Caudate nucleus (tissue), 63 donors: ENCODE measurements at places on chromosomes 13 and 19.

GRCh38 chr13:29936051-29936813 is 85.8 kb upstream of the UBL3 start:
- no peak for DNase-seq

GRCh38 chr13:36919833-36920615 is at the start of gene SMAD9:
SMAD9 (minus strand) TSS chr13:36920238; CDS start chr13:36879689, 40,549 bp downstream.
- peak; percentile 21 for DNase-seq

DNA sequence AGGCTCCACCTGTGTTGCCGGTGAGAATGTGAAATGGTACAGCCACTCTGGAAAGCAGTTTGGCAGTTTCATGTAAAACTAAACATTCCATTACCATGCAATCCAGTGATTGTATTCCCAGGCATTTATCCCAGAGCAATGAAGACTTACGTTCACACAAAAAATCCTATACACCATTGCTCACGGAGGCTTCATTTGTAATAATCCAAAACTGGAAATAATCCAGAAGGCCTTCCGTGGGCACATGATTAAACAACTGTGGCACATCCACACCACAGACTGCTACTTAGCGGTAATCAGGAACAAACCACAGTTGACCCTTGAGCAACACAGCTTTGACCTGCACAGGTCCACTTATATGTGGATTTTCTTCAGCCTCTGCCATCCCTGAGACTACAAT is 339.7 kb downstream of the MTUS2 start:
- DNase-seq: no peak

DNA sequence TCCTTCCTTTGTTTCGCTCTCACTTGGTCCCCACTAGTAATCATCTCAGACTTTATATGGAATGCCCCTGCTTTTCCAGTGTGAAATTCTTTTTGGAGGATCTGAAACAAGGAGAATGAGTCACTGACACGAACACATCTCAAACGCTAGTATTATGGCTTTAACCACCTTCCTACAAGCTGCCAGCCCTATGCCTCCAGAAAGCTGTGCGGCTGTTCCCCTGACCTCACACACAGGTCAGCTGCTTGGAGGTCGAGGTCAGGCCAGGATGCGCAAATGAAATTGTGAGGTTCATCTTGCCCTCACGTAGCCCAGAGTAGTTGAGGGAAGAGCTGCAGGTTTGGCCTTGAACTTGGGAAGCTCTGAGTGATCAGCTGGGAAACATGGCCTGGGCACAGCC is 449.8 kb downstream of the FGF9 start:
- no peak for DNase-seq

- no peak for DNase-seq
Observed at GRCh38 chr13:65929436-65929835, 1300.7 kb downstream of the PCDH9 start.

DNA sequence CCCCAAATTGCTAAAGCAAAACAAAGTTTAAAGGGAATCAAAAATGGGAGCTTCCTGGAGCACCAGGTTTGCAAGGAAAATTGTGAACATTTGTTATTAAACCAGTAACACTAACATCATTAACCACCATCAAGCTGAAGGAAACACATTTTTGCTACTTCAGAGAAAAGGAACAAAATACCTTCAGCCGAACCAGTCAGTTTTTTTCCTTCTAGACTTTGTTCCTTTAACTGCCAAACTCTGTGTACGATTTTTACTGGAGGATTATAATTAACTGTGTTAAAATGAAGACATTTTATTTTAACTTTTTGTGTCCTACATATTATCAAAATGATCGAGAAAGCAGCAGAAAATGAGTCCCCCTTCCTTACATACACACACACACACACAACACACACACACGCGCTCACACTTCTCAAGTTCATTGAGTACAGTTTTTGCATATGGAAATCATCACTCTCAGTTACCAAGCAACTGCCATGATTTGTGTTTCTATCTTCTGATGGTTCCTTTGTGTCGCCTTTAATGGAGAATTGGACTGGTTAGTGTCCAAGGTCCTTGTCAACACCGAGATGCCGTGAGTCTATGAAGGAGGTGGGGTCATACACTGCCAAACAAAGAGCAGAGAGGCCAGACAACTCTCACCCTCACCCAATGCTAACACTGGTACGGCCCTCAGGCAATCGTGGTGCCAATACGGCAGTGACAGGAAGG is 9.8 kb upstream of the SERP2 start:
- no peak for DNase-seq

GRCh38 chr19:58450856-58451357 is 515 bp upstream of the ZNF324B start:
- DNase-seq: no peak

DNA sequence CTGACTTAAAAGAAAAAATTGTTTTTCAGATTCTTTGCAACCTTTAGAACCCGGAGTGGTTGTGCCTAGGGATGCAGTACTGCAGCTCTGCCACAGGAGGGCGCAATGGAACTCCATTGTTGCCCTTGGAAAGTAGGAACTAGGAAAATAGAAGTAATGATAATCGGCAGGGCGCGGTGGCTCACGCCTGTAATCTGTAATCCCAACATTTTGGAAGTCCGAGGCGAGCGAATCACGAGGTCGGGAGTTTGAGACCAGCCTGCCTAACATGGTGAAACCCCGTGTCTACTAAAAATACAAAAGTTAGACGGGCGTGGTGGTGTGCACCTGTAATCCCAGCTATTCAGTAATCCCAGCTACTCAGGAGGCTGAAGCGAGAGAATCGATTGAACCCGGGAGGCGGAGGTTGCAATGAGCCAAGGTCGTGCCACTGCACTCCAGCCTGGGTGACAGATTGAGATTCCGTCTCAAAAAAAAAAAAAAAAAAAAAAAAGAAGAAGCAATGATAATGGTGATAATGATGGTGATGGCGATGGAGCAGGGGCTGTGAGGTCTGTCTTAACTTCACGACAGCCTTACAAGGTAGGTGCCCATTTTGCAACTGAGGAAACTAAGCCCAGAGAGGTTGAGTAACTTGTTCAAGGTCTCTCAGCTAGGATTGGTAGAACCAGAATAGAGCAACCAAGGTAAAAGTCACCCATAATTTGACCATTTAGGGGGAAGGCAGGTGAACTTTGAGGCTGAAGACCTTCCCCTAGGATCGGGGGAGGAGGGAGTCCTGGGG is 5.5 kb upstream of the ADAMTS10 start:
- DNase-seq: no peak

DNA sequence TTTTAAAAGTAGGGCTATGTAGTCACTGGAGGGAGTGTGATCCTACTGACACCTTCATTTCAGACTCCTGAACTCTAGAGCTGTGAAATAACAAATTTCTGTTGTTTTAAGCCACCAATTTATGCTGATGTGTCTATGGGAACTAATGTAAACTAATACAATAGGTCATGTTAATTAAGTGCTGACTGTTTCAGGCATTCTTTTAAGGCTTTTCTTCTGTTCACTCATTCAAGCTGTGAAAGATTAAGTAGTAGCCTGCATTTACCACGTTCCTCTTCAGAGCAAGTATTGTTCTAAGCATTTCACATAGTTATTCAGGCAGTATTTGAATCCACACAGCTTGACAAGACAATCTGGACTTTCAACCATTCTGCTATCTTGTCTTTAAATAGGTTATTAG is 1135.0 kb downstream of the SLITRK1 start:
- DNase-seq: no peak

- no peak for DNase-seq
Observed at GRCh38 chr19:6232601-6233055, 47.1 kb downstream of the MLLT1 start.
